Adrenal gland (tissue), 19 donors: ENCODE measurements at places on chromosomes 12 and 14. TPM values are rescaled to one million over a fixed set of nuclear protein-coding genes. Genes with fewer than 3 reads are reported as not detected.

TBX5 gene
- total RNA-seq = 0.11 TPM

SERPINA1 gene
- 18.7 TPM for total RNA-seq

DNA sequence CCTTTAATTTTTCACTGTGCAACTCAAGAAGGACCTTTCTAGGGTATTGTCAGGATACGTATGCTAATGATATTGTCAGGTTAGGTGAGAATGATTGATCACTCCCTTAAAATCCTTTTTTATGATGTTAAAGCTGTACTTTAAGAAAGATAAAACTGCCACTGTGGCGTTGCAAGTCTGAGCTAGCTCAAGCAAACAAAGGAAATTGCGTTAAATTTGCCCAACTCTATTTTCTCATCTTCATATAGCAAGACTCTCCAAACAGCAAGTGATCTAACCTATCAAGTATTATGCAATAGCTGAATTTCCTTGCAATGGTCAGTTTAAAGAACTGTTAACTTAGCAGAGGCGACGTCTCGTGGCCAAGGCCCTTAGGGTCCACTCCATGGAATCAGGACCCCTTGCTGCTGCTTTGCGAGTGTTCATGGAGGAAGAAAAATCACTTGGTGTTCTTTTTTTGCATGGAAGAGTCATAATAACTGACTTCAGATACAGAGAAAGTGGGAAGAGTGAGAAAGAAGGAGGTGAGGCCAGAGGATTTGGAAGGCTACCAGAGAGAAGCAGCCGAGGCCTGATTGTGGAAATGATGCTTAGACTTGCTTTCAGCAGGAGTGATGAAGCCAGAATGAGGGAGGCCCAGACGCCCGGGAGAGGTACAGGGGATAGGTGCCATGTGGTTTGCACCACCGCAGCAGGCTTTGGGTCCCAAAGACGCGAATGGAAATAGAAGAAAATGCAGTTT lies 2.5 kb downstream of the TRAF3 start:
- DNase-seq = no peak

DNA sequence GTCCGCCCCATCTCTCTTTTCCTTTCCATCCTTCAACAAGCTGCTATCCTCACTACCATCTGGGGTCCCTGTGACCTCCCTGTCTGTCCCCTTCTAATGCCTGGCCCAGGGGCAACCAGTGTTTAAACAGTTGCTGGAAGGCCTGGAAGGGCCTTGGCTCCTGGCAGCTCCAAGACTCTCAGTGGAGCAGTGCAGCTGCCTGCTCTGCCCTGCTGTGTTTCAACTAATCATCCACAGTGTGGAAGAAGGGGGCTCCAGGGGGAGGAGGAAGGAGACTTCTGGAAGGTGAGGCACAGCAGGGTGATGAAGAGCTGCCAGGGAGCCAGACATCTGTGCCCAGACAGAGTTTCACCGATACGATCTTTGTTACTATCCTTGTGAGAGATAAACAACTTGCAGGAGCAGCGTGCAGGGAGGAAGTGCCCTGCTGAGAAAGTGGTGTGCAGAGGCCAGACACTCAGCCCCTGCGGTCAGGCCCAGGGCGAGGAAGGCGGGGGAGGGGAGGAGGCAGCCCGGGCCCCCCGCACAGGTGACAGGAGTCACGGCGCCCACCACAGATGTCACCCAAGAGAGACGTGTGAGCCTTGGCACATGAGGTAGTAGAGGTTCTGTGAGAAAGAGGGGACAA lies 1061.8 kb downstream of the BCL11B start:
- no peak for DNase-seq

- peak; percentile 53 for DNase-seq
These were observed 8.4 kb upstream of the ACVRL1 start for GRCh38 chr12:51898937-51899336.

GRCh38 chr12:47816403-47817271 lies 3.1 kb downstream of the HDAC7 start:
- no peak for DNase-seq

- DNase-seq = no peak
These were observed 2.1 kb downstream of the TINF2 start for GRCh38 chr14:24240110-24240918.

GRCh38 chr14:74569806-74570591 lies 42.0 kb downstream of the LTBP2 start:
- DNase-seq = no peak

- DNase-seq = no peak
These were observed 70.7 kb downstream of the PTPRO start for GRCh38 chr12:15393037-15393436.

- no peak for DNase-seq
These were observed 36.0 kb downstream of the AMN start for GRCh38 chr14:102958461-102958860.
